ENCODE measurements at places on chromosomes 2 and 18. TPM values are rescaled to one million over a fixed set of nuclear protein-coding genes. Genes with fewer than 3 reads are reported as not detected.

The FOXI3 gene
- not detected for total RNA-seq

The RRM2 gene
- total RNA-seq: 21.4 TPM

The C2orf72 gene
- total RNA-seq: 0.29 TPM

The ABCB11 gene
- 0.18 TPM for total RNA-seq

The RAB6C gene
- not detected for total RNA-seq

The TUBB6 gene
- total RNA-seq: 961 TPM

The LBX2 gene
- total RNA-seq: 4.3 TPM

The ALKAL2 gene
- not detected for total RNA-seq

The DAPL1 gene
- total RNA-seq: not detected

The G6PC2 gene
- not detected for total RNA-seq

The RAD51AP2 gene
- not detected for total RNA-seq

The CSRNP3 gene
- 0.47 TPM for total RNA-seq

The RAPH1 gene
- 69.8 TPM for total RNA-seq

The ARHGAP28 gene
- 16.5 TPM for total RNA-seq

The SERPINB10 gene
- not detected for total RNA-seq

The CELF4 gene
- not detected for total RNA-seq

The IL1A gene
- total RNA-seq: 4.5 TPM

The FOXD4L1 gene
- total RNA-seq: not detected

The LCT gene
- total RNA-seq: not detected

The EML6 gene
- 0.41 TPM for total RNA-seq

The DHRS9 gene
- not detected for total RNA-seq

The ITGA4 gene
- total RNA-seq: 27.0 TPM

The KIF5C gene
- 0.58 TPM for total RNA-seq

The REEP1 gene
- total RNA-seq: 0.06 TPM

The LYG1 gene
- 1.2 TPM for total RNA-seq

The HTR2B gene
- 0.19 TPM for total RNA-seq

The TTC39C gene
- total RNA-seq: 1.1 TPM

The RNU2-63P gene
- not detected for total RNA-seq

The ETAA1 gene
- total RNA-seq: 11.0 TPM

All from glomerular endothelial cell (primary cell).